ENCODE measurements at places on chromosomes 11 and 22.

- no peak for DNase-seq
These were observed 120.6 kb downstream of the CD44 start for GRCh38 chr11:35259529-35259928.

GRCh38 chr11:7444091-7444981 lies 41.0 kb upstream of the OLFML1 start:
- DNase-seq, result no peak

DNA sequence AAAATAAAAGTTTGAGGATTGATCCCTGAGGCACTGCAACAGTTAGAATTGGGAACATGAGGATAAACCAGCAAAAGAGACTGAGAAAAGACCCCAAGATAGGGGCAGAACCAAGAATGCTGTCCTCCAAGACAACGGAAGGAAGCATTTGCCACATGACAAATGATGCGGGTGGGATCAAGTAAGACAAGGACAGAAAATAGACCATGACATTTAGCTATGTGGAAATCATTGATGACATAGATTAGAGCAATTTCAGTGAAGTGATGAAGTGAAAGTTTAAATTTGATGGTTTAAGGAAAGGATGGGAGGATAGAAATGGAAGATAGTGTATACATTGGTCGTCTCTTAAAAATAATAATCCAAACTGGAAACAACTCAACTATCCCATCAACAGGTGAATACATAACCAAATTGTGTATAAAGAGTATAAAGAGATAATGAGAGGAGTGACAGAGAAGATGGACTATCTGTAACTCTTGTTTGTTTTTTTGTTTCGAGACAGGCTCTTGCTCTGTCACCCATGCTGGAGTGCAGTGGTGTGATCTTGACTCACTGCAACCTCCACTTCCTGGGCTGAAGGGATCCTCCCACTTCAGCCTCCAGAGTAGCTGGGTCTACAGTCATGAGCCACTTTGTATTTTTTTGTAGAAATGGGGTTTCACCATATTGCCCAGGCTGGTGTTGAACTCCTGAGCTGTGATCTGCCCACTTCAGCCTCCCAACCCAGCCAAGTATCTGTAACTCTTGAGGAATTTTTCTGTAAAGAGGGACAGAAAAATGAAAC lies 48.7 kb upstream of the FDX1 start:
- DNase-seq, result no peak

DNA sequence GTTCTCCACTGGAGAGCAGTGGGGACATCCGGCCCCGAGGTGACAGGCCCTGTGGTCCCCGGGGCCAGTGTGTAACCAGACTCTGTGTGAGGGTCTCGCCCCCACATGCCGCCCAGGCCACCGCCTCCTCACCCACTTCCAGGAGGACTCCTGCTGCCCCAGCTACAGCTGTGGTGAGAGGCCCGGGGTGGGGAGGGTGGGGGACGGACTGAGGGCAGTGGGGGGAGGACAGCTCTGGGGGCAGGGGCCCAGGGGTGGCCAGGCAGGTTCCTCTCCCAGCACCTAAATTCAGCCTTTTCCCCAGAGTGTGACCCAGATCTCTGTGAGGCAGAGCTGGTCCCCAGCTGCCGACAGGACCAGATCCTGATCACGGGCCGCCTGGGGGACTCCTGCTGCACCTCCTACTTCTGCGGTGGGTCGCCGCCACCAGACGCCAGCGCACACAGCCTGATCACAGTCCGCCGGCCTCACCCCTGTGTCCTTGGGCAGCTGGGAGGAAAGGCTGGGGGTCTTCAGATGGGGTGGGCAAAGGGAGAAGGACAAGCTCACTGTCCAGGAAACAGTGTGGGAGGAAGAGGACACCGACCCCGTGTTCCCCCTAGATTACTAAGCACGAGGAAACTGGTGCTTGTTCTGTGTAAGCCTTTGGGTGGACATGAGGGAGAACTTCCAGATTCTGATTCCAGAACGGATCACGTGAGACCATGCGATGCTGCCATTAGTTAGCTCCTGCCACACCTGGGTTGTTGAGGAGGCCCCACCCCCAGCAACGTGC lies 84.4 kb upstream of the MYOD1 start:
- no peak for DNase-seq

DNA sequence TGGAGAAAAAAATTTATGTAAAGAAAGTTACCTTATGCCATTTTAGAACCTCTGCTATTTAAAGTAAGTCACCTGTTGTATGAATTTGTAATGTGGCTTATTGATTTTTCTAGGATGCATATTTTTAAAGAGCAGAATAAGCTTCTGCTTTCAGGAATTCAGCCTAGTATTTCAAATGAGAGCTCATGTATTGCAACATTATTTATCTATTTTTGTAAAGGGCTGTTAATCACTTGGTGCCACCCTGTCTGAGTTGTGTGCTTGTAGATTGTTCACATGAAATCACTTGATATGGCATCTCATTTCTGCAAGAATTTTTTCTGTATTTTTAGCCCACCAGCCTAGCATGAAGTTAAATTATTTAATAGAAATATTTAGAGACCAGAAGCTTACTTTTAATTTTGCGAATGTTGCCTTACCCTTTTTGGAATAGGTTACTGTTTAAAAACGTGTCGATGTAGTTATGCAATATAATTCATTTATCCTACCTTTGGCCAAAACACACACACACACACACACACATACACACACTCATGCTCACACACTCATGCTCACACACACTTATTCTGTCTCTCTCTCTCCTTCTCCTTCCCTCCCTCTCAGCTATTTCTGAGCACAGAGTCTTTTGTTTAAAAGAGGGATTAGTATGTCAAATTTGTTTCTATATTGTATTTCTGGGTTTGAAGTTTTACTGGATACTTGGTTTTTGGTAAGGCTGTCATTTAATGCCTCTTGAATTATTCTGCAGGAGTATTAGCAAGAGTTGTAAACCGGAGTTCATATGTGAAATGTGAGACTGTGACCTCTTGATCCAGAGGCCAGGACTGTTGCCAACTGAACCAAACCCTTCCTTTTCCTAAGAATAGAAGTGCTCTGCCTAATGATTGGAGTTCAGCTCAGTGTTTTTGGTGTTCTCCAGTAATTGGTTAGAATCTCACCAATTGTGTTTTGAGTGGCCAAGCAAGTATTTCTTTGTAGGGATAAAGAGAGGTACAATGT lies 34.4 kb downstream of the YAP1 start:
- DNase-seq, result no peak

DNA sequence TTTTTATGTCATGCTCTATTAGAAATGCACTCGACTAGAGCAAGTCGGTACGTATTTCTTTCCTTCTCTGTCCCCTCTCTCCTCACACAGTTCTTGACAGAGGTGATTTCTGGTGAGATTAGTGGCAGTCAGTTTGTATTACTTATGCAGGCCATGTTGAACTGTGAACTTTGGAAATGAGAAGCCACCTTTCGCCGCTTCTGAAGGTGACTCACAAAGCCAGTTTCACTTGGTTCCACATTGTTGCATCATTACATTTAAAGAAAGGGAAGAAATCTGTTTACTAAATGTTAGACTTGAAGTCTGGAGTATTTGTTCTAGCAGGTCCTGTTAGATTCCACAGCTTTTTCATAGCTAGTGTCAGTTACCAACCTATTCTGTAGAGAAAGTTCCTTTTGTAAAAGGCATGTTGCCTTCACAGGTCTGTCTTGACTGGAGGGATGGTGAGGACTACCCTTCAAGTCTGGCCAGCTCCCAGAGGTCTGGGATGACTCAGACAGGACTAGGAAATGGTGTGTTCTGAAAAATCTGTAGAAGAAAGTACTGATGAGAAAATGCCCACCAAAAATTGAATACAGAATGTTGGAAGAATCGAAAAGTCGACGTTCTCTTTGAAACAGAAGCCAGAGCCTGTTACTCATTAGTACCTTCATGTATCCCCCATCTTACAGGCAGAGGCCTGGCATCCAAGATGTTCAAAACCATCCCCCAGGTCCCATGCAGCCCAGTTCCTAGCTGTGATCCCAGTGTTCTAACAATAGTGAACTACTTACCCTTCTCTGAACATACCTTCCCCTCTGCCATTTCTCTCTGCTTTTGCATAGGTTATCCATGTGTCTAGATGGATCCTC lies 181.4 kb downstream of the DBX1 start:
- peak; percentile 52 for DNase-seq

DNA sequence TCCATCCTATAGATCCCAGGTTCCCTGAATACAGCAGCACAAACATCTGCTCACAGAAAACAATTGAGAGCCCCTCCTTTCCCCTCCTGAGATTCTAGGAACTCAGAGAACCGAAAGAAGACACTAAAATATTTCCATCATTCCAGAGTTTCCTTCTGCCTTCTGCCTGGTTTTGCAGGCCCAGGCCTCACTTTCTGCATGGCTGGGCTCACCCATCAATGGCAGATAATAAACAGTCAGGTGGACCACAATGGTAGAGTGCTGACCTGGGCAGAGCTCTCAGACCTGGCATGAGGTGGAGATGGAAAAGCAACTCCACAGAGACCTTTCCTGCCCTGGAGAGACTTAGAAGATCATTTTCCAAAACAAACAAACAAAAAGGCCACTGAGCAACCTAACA lies 389.1 kb downstream of the NXPE2 start:
- no peak for DNase-seq

- DNase-seq, result no peak
These were observed 27.6 kb upstream of the LIPT2 start for GRCh38 chr11:74520927-74521665.

- DNase-seq, result peak; percentile 2
These were observed 23.7 kb upstream of the FXYD6 start for GRCh38 chr11:117900121-117900648.

GRCh38 chr11:59403546-59403945 lies 22.7 kb downstream of the OR5A2 start:
- DNase-seq, result no peak

GRCh38 chr11:129933891-129934290 lies 38.5 kb upstream of the NFRKB start:
- DNase-seq, result no peak

DNA sequence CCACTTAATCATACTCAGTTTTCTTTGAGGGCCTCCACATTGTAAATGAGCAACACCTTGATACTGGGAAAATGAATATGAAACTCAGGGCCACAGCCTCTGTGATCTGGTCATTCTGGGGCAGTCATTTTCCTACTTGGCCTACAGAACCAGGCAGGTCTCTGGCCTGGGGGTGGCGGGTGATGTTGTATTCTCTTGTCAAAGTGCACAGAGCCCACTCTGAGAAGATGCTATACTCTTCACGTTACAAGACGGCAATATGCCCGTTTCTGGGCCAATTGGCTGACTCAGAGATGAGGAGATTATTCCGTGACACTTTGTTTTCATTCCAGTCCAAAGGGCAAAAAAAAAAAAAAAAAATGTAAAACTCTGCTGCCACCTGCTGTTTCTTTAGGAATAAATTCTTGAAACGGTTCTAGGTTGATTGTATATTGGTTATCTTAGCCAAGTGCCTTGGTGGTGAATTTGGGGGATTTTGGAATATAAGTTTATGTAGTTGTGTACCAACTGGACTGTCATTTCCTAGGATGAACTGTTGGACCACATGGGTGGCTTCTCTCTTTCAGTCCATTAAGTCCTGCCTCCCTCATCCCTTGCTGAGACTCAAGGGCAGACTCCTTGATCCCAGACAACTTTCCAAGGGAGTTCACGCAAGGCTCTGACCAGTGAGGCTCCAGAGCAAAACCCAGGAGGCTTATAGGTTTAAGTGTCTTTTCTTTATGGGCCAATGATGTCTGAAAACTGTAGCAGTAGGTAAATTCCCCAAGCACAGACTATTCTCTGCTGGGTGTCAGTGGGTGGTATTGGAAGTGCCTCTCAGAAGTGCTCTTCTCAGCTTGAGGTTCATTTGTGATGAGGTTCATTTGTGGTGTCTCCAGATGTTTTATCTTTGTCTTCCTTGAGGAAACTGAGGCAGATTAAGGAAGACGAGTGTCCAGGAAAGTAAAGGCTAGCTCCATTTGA lies 18.2 kb downstream of the ADM start:
- no peak for DNase-seq

GRCh38 chr22:49863931-49864330 lies 10.3 kb downstream of the ZBED4 start:
- DNase-seq, result no peak

GRCh38 chr22:28462041-28462440 lies 217.6 kb downstream of the TTC28 start:
- no peak for DNase-seq

DNA sequence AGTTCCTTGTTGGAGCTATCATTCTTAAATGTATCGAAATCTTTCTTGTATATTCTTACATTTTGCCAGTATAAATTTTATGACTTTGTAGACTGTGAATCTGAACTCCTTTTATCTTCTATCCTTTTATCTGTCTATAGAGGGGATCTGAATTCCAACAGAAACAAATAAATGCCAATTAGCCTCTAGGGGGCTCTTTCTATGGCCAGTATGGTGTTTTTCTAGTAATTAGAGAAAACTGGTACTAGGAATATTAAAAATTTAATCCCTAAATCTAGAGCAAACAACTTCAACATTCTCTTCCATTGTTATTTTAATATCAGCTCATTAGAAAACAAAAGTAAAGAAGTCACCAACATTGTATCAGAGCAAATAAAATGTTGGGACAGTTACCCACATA lies 21.5 kb upstream of the CAT start:
- DNase-seq, result no peak

DNA sequence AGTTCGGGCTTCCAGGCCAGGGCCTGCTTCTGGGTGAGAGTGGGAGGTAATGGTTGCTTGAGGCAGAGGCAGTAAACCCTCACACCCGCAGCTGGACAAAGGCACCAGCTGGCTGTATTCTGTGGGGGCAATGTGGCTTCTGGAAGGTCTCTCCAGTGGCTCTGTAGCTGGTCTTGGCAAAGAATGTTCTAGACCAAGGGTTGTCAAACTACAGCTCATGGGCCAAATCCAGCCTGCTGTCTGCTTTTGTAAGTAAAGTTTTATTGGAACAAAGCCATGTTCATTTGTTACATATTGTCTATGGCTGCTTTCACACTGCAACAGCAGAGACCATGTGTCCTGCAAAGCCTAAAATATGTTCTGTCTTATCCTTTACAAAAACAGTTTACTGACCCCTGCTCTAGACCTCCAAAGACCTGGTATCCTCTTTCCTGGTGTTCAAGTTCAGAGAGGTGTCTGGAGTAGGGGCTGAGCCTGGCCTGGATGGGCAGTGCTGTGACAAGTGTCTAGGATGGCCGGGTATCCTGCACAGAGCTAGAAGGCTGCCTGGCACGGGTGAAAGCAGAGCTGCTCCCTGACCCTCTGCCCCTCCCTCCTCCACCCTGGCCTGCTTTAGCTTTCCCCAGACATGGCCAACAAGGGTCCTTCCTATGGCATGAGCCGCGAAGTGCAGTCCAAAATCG lies 3.4 kb downstream of the TAGLN start:
- DNase-seq, result no peak

DNA sequence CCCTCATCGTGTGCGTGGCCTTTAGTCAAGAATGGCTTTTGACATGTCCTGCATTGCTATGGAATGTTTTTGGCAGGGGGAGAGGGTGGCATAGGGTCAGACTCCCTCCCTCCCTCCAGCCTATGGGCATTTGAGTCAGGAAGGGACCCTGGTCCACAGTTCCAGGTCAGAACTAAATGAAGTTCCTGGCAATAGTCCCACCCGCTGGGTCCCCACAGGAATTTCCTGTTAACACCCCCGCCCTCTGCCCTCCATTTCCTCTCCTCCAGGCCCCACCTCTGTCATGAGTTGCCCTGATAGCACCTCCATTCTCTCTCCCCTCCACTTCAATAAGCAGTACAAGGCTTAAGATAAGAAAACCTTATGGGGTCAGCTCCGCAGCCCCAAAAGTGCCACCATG lies 40.8 kb upstream of the LMO2 start:
- DNase-seq, result no peak
